Central memory CD8-positive, alpha-beta T cell (primary cell): ENCODE measurements at places on chromosomes 3 and 15.

- DNase-seq = no peak
- H3K27me3 ChIP-seq = peaks cover 10% of the 10 kb centered on the region
- H3K4me1 ChIP-seq = no peaks in the 10 kb centered on the region
- no peak overlapping the region for H3K4me3 ChIP-seq
- H3K36me3 ChIP-seq = peaks cover 2% of the 10 kb centered on the region
Observed at GRCh38 chr15:87561641-87562040, 694.9 kb downstream of the NTRK3 start.

GRCh38 chr3:75737831-75738493, 47.4 kb downstream of the ZNF717 start:
- H3K36me3 ChIP-seq = peaks cover 1% of the 10 kb centered on the region
- DNase-seq = no peak
- no peak overlapping the region for H3K27ac ChIP-seq
- H3K4me1 ChIP-seq = no peaks in the 10 kb centered on the region
- no peaks in the 10 kb centered on the region for H3K27me3 ChIP-seq
- H3K4me3 ChIP-seq = no peak overlapping the region

DNA sequence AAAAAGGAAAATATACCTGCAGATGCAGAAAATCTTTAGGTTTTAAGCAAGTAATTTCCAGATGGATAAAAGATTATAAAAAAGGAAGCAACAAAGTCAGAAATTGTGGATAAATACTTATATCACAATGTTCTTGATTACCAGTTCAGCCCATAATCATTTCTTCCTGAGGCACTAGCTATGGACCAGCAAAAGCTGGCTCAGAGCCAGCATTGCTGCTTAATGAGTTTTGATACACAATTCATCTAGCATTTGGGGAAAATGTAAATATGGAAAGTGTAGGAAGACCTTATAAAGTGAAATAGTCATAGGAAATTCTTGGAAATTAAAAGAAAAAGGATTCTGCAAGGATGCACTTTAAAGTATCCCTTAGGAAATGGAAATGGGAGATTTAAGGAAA, 168.3 kb upstream of the GBE1 start:
- H3K4me3 ChIP-seq = no peak overlapping the region
- no peaks in the 10 kb centered on the region for H3K4me1 ChIP-seq
- H3K27me3 ChIP-seq = no peaks in the 10 kb centered on the region
- H3K36me3 ChIP-seq = no peaks in the 10 kb centered on the region
- no peak overlapping the region for H3K27ac ChIP-seq

DNA sequence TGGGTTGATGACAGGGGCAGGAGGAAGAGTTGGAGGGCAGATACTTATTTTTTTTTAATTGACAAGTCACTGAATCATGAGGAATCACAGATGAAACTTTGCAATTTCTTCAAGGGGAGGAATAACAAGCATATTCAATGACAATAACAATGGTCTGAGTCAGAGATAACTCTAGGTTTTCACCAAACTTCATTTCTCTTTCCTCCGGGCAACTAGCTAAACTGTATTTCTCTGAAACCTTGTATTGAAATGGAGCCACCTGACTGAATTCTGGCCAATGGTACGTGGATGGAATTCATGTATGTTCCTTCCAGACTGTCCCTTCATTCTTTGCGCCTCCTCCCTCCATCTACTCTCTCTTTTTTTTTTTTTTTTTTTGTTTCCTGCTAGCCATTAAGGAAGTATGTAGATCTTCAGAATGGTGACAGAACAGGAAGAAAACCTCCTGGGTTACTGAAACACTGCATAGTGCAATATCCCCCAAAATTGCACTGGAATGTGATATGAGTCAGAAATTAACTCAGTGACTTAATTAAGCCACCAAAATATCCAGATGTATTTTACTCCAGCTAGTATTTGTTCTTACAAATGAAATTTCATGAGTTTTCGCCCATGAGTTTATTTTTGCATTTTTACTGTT, 495.4 kb downstream of the OTOL1 start:
- no peaks in the 10 kb centered on the region for H3K4me1 ChIP-seq
- H3K27me3 ChIP-seq = no peaks in the 10 kb centered on the region
- DNase-seq = no peak
- H3K4me3 ChIP-seq = no peak overlapping the region

- peaks cover 47% of the 10 kb centered on the region for H3K27me3 ChIP-seq
- no peak for DNase-seq
- peaks cover 4% of the 10 kb centered on the region for H3K36me3 ChIP-seq
- H3K4me3 ChIP-seq = no peak overlapping the region
- H3K4me1 ChIP-seq = peaks cover 22% of the 10 kb centered on the region
Observed at GRCh38 chr3:9251055-9251786, 1.8 kb upstream of the SRGAP3 start.

DNA sequence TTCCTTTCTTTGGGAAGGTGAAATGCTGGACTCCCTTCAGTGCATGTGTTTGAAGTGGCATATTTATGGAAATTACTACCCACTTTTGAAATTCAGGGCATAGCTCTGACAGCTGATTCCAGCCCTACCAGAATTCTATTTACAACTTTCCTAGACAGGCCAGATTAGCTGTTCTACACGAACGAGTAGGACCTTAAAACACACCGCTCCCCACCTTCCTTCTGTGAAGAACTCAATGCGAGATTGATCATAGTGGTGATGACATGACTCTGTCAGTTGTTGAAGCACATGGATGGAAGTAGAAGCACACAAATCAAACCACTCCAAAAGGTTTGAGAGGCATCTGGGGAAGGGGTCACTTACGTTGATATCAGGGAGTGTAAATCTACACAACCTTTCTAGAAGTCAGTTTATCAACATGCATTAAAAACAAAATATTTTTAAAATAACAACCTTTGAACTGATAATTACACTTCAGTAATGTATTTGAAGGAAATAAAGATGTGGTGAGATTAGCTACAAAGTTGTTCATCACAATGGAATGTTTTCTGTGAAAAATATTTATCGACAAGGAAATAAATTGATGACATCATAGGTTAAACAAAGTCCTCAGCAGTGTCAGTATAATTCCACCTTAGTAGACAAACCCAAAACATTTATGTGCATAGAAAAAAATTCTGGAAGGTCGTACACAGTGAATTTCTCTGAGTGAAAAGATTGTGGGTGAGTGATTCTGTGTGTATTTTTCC, 29.8 kb downstream of the RARB start:
- no peak overlapping the region for H3K4me3 ChIP-seq
- no peak for DNase-seq
- H3K27me3 ChIP-seq = no peaks in the 10 kb centered on the region
- no peaks in the 10 kb centered on the region for H3K4me1 ChIP-seq

DNA sequence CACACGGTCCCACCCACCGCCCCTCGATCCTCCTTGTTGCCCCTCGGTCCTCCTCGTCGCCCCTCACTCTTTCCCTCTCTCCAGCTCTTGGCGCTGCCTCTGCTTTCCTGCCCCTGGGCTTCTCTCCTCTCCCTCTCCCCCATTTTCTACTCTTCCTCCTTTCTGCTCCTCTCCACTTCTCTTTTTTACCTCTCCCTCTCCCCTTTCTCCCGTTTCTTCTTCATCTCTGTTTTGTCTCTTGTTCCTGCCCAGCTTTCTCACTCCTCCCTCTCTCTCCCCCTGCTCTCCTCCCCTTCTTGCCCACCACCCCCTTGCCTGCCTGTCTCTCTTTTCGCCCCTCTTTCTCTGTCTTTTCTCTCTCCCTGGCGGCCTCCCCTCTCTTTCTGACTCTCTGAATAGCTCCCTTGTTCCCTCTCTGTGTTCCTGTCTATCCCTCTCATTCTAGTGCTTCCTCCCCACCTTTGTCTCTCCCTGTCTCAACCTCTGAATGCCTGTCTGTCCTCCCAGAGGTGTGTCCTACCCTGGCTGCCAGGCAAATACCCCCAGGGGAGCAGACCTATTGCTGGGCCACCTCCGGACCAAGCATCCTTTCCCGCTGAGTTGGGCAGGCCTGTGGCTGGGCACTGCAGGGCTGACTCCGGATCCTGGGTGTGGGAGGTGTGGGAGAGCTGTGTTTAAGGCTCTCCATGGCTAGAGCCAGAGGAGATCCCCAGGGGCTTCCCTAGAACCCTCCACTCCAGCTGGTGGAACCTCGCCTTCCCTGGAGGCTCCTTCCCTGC, 41.0 kb downstream of the EPHB3 start:
- no peak for DNase-seq
- peaks cover 64% of the 10 kb centered on the region for H3K27me3 ChIP-seq
- H3K4me3 ChIP-seq = peak overlapping the region; percentile 23
- peaks cover 1% of the 10 kb centered on the region for H3K36me3 ChIP-seq
- H3K4me1 ChIP-seq = peaks cover 34% of the 10 kb centered on the region

- no peak overlapping the region for H3K27ac ChIP-seq
- H3K27me3 ChIP-seq = no peaks in the 10 kb centered on the region
- no peak overlapping the region for H3K4me3 ChIP-seq
- DNase-seq = no peak
Observed at GRCh38 chr3:30583973-30584372, 22.4 kb upstream of the TGFBR2 start.

DNA sequence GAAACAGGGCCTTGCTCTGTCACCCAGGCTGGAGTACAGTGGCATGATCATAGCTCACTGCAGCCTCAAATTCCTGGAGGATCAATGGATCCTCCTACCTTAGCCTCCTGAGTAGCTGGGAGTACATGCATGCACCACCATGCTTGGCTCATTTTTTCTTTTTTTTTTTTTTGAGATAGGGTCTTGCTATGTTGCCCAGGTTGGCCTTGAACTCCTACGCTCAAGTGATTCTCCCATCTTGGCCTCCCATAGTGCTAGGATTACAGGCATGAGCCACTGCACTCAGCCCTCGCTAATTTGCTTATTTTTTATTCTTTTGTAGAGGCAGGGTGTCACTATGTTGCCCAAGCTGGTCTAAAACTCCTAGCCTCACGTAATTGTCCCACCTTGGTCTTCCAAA, 6.0 kb upstream of the ARIH1 start:
- no peaks in the 10 kb centered on the region for H3K36me3 ChIP-seq
- no peak overlapping the region for H3K4me3 ChIP-seq
- DNase-seq = no peak
- no peaks in the 10 kb centered on the region for H3K27me3 ChIP-seq

DNA sequence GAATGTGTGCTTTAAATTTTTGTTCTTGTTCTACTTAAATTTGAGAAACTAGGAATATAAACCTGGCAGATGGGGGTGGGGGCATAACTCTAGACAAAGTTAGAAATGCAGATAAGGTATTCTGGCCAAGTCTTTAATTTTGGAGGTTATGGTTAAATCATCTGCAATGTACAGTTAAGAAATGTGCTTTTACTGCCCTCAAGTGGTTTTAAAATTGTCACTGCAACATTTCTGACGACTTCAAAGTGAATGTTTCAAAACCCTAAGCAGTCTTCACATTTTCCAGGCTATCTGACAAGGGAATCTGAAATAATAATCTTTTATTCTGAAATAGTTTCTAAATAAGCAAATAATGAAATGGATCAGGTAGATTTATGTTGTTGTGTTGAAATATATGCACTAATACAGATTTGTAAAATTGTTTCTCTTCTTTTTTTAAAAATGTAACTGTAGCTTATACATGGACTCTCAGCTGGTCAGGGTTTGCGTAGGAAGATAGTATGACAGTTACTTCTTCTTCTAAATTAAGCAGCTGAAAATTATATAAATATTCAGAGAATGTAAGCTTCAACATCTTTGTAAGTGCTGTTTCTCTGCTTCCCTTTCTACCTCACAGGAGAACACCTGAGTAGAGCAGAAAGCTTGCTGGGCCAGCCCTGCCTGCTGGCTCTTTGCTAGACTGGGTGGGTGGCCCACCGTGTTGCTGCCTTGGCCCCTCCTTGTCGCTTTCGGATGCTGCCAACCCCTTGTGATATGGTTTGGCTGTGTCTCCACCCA, 45.0 kb downstream of the SUCNR1 start:
- no peak for DNase-seq
- H3K36me3 ChIP-seq = no peaks in the 10 kb centered on the region
- H3K4me1 ChIP-seq = no peaks in the 10 kb centered on the region
- no peak overlapping the region for H3K4me3 ChIP-seq

DNA sequence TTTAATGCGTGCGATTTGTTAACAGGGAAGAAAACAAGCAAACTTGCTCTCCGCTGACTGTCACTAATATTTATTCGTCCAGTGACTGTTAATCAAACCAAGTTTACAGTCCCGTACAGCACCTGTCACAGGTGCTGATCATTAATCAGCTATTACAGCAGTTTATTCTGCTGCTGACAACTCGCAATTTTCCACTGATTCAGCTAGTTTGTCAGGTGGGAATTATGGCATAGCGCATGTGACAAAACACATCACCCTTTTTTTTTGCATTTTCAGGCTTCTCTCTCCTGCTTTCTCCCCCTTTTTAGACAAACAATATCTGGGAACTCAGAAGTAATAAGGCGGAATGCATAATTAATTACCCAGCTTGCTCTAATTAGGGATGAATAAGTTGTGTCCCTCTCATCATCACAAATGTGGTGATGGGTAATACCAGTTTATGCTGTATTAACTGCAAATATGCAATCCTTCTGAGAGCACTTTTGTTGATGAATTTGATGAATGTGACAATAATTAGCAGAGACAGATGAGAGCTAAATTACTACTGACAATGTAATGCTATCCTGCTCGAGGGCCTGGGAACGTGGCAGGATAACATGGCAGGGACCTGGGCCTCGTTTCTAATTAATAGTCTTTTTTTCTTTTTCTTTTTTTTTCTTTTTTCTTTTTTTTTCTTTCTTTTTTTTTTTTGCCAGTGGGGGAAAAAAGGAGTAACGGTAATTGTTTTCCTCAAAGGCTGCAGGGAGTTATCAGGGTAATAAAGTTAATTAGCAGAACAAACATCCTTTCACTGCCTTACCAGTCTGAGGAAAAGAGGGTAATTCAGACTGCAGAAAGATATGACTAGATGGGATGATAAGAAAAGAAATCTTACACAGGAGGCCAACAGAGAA, 150.3 kb upstream of the SOX2 start:
- no peak for DNase-seq
- no peaks in the 10 kb centered on the region for H3K27me3 ChIP-seq
- no peaks in the 10 kb centered on the region for H3K4me1 ChIP-seq
- H3K27ac ChIP-seq = no peak overlapping the region
- H3K36me3 ChIP-seq = no peaks in the 10 kb centered on the region

- H3K27me3 ChIP-seq = no peaks in the 10 kb centered on the region
- no peak overlapping the region for H3K4me3 ChIP-seq
- peaks cover 3% of the 10 kb centered on the region for H3K36me3 ChIP-seq
- no peak overlapping the region for H3K27ac ChIP-seq
- DNase-seq = no peak
- H3K4me1 ChIP-seq = peaks cover 30% of the 10 kb centered on the region
Observed at GRCh38 chr3:58487140-58487886, 4.6 kb upstream of the KCTD6 start.

DNA sequence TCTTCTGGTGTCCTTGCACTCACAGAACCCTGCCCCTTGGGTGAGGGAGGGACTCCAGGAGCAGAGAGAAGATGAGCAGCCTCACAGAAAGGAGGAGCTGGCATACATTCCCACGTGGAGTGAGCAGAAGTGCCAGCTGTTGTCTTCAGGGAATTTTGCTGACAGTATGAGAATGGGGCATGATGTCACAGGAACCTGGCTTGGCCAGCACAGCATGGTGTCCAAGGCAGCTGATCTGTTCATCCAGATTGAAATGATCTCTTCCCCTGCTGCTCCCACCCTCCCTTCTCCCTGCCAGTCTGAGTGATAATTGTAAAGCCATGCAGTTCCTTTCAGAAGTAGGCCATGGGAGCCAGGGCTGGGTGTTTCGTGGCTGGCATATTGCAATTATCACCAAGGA, 53.3 kb downstream of the GJD2 start:
- H3K36me3 ChIP-seq = no peaks in the 10 kb centered on the region
- H3K27ac ChIP-seq = no peak overlapping the region
- H3K4me1 ChIP-seq = no peaks in the 10 kb centered on the region
- no peak for DNase-seq
- peaks cover 52% of the 10 kb centered on the region for H3K27me3 ChIP-seq
- H3K4me3 ChIP-seq = no peak overlapping the region

- no peaks in the 10 kb centered on the region for H3K36me3 ChIP-seq
- H3K4me3 ChIP-seq = no peak overlapping the region
- no peaks in the 10 kb centered on the region for H3K27me3 ChIP-seq
- no peak for DNase-seq
Observed at GRCh38 chr3:72021531-72021930, 236.6 kb upstream of the PROK2 start.
